ENCODE measurements at places on chromosomes 7 and 10. TPM values are rescaled to one million over a fixed set of nuclear protein-coding genes. Genes with fewer than 3 reads are reported as not detected.

The SLC18A3 gene
- total RNA-seq = not detected

The ITPRID1 gene
- not detected for total RNA-seq

The SVOPL gene
- total RNA-seq = 2.1 TPM

The ST8SIA6 gene
- 0.73 TPM for total RNA-seq

The TMEM213 gene
- not detected for total RNA-seq

The OR2A5 gene
- total RNA-seq = not detected

The ORC5 gene
- 26.4 TPM for total RNA-seq

The CYP3A4 gene
- not detected for total RNA-seq

The FEZF1 gene
- not detected for total RNA-seq

The MYO1G gene
- 6.0 TPM for total RNA-seq

The ALKBH4 gene
- total RNA-seq = 10.3 TPM

The AS3MT gene
- total RNA-seq = 0.29 TPM

The POLD2 gene
- 92.0 TPM for total RNA-seq

The MNX1 gene
- not detected for total RNA-seq

The ASIC3 gene
- 0.34 TPM for total RNA-seq

The STAG3 gene
- total RNA-seq = 1.9 TPM

The UCN3 gene
- total RNA-seq = not detected

The GIMAP2 gene
- total RNA-seq = 11.5 TPM

The GTF2IRD1 gene
- total RNA-seq = 30.0 TPM

The PRRT4 gene
- 0.49 TPM for total RNA-seq

The SPDYE9 gene
- not detected for total RNA-seq

The HSPA12A gene
- 15.7 TPM for total RNA-seq

The PROSER2 gene
- total RNA-seq = 21.5 TPM

The TPST1 gene
- total RNA-seq = 21.1 TPM

The UPK3B gene
- total RNA-seq = 111 TPM

The LRRD1 gene
- not detected for total RNA-seq

The FOXK1 gene
- 40.4 TPM for total RNA-seq

The NPC1L1 gene
- total RNA-seq = 0.10 TPM

The TMEM273 gene
- total RNA-seq = 26.6 TPM

The MOGAT3 gene
- total RNA-seq = not detected

The MUC3A gene
- total RNA-seq = 2.1 TPM

The PSD gene
- total RNA-seq = 5.1 TPM

The PRSS37 gene
- total RNA-seq = not detected

The COL26A1 gene
- not detected for total RNA-seq

The MYPN gene
- 0.08 TPM for total RNA-seq

The EN2 gene
- not detected for total RNA-seq

The GHRHR gene
- total RNA-seq = not detected

The NRCAM gene
- 3.6 TPM for total RNA-seq

The PPP1R9A gene
- total RNA-seq = 39.5 TPM

The CALY gene
- total RNA-seq = not detected

The GBX1 gene
- total RNA-seq = not detected

The LLCFC1 gene
- not detected for total RNA-seq

The C10orf90 gene
- total RNA-seq = not detected

The TNPO3 gene
- total RNA-seq = 43.4 TPM

The DRGX gene
- not detected for total RNA-seq

The ACBD7 gene
- total RNA-seq = 0.86 TPM

The CFAP43 gene
- total RNA-seq = 1.9 TPM

The KCNH2 gene
- total RNA-seq = 17.7 TPM

The XPNPEP1 gene
- total RNA-seq = 106 TPM

The SOSTDC1 gene
- not detected for total RNA-seq

The SLC25A40 gene
- total RNA-seq = 21.3 TPM

The TSPAN13 gene
- 50.2 TPM for total RNA-seq

The CYP3A7 gene
- total RNA-seq = 0.75 TPM

The ANKRD61 gene
- total RNA-seq = not detected

The SPDYE2 gene
- 0.52 TPM for total RNA-seq
